ENCODE measurements at places on chromosomes 12 and 14.

GRCh38 chr12:84698576-84699333 lies 213.8 kb downstream of the SLC6A15 start:
- DNase-seq = no peak

GRCh38 chr12:65525491-65526141 lies 247.1 kb downstream of the MSRB3 start:
- no peak for DNase-seq

DNA sequence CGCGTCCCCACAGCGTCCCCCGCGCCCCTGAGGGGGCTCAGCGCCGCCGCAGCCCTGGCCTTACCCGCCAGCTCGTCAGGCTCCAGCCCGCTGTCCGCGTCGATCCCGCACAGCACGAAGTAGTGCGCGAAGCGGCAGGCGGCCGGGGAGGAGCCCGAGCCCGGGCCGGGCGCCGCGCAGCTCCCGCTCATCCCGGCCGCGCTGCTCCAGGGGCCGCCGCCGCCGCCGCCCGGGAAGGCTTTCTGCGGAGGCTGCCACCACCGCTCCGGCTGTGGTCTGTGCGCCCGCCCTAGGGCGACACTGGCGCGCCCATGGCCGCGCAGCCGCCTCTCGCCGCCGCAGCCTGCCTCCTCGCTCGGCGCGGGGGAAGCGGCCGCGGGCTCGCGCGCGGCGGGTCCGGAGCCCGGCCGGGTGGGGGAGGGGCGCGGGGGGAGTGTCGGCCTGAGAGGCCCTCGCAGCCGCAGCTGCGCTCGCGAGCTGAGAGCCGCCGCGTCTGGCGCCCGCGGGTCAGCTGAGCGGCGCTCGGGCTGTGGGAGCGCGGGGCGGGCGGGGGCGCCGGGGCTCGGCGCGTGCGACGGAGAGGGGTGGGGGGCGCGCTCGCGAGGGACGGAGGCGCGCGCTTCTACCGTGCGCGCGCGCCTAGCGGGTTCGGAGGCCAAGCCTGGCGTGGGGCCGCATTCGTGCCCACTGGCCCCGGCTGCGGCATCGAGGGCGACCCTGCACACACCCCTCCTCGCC lies at the start of gene DENND5B:
TSS of gene DENND5B (minus strand) at position 495 of the 738 bp plus-strand sequence. CDS start at position 191, 304 bp downstream.
- no peak for DNase-seq

DNA sequence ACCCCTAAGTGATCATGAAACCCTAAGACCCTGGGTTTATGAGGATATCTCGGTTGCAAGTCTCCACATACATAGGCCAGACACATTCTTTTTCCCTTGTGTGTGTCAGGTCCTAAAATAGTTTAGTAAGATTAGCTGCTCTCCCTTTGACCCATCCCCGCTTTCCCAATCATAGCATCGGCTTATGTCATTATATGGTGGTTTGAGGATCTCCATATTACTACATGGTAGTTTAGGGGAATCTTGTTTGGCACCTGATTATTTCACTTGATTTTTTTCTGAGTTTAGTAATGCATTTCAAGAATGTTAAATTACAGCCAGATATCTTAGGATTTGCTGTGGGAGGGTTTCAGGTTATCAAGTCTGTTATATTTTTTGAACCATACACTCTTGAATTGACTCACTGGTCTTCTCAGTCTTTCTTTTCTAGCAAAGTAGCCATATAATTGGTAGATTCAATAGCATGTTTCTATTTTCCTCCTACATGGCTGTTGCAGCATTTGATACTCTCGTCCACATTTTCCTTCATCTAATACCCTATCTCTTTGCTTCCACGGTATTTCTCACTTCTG lies 68.3 kb upstream of the TRHDE start:
- DNase-seq = no peak

DNA sequence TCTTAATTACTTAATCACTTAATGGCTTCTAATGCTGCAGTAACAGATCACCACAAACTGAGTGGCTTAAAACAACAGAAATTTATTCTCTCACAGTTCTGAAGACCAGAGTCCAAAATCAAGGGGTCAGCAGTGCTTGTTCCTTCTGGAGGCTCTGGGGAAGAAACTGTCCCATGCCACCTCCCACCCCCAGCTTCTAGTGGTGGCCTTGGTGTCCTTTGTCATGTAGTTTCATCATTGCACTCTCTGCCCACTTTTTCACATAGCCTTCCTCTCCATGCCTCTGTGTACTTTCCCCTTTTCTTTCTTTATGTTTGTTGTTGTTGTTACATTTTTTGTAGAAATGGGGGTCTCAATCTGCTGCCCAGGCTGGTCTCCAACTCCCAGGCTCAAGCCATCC lies 16.1 kb upstream of the UBC start:
- no peak for DNase-seq

DNA sequence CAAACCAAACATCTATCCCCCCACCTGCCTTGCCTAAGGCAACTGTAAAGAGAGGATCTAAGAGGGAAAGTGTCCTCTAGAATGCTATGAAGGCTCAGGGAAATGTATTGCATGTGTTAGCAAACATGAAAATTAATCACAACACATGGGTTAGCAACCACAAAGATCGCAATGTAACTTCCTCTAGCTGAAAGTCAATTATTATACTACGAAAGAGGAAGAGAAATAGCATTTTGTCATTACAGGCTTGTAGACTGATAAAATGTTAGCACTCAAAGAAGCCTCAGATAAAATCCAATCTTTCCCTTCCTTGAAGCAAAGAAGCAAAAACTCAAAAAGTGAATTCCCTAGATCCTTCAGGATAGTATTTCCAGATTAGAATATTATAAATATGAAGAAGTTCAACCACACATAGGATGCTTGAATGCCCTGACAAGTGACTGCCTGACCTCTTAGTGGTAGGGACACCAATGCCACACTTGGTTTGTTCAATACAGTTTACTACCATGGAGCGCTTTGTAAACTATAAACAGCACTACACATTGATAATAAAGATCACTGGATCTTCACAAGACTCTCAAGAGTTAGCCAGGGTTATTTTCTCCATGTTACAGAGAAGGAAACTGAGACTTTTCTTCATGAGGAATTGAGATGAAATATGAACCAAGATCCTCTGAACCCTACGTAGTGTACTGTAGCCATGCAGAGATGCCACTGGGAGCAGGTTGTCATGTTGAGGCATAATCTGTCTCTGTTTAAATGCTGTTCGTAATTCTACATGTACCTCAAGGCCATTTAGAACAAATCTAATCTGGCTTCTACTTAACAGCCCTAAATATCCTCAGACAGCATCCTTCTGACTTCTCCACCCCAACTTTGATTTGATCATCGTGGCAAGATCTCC lies 100.7 kb downstream of the ITPR2 start:
- no peak for DNase-seq

- DNase-seq = peak; percentile 7
Observed at GRCh38 chr12:108611884-108612415, 14.1 kb upstream of the TMEM119 start.

DNA sequence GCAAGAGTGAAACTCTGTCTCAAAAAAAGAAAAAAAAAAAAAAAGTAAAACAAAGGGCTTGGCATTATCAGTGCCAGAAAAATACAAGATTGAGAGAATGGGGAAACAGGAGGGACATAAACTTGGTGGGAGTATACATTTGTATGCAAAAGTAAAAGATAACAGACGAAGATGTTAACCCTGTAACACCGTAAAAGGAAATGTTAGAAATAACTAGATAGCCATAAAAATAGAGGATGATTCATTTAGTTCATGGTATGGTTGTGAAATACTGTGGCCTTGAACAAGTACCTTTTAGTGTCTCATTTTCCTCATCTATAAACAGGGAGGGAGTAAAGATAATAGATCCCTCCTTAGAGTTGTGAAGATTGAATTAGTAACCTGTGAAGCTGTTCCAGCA lies 33.3 kb downstream of the ATP2A2 start:
- DNase-seq = no peak

GRCh38 chr14:91225025-91225424 lies 19.5 kb downstream of the GPR68 start:
- no peak for DNase-seq

DNA sequence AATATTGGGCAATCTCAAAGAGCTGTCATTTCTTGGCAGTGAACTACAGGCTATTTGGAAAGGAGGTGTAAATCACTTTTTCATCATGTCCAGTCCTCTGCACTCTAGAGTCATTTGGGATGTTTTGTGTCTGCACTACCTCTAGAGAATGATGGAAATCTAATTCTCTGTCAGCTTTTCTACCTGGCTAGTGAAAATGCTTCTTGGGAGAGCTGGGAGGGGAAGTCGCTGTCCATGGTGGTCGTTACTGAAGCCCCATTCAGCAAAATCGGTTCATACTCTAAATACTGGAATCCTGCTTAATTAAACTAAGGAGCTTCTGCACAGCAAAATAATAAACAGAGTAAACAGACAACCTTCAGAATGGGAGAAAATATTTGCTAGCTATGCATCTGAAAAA lies 251.8 kb downstream of the APAF1 start:
- DNase-seq = no peak

GRCh38 chr14:68670359-68670715 lies 122.5 kb downstream of the ZFP36L1 start:
- no peak for DNase-seq

GRCh38 chr12:48040354-48040753 lies 36.1 kb upstream of the COL2A1 start:
- no peak for DNase-seq

- no peak for DNase-seq
Observed at GRCh38 chr14:97707603-97708002, 910.4 kb downstream of the VRK1 start.

- DNase-seq = no peak
Observed at GRCh38 chr14:24843494-24843893, 206.5 kb downstream of the STXBP6 start.

GRCh38 chr12:24751181-24751580 lies 197.7 kb downstream of the BCAT1 start:
- DNase-seq = no peak

GRCh38 chr14:57822081-57822480 lies 43.8 kb downstream of the SLC35F4 start:
- DNase-seq = no peak

- no peak for DNase-seq
Observed at GRCh38 chr12:4137441-4137840, 136.1 kb upstream of the CCND2 start.
